Amygdala (tissue), 56 donors: ENCODE measurements at places on chromosomes 5 and 9.

- DNase-seq = no peak
Measured at GRCh38 chr5:122581629-122582028, 193.3 kb upstream of the SNX2 start.

DNA sequence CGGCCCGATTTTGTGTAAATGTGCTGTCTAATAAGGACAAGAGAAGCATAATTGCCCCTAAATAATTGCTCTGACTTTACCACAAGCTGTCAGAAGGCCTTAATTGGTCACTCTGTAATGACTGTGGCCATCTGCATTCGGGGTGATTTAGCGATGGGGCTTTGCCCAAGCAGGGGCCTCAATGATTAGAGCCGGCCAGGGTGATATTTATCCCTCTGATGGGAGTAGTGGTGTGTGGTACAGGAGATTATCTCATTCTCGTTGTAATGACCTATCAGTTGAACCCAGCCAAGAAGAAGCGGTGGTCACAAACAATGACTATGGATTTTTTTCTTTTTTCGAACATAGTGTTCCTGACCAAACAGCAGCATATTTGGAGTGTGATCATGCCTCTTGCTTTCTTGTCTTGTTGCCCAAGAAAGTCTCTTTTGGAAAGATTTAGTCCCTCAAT, 72.0 kb upstream of the SAP30L start:
- DNase-seq = no peak

DNA sequence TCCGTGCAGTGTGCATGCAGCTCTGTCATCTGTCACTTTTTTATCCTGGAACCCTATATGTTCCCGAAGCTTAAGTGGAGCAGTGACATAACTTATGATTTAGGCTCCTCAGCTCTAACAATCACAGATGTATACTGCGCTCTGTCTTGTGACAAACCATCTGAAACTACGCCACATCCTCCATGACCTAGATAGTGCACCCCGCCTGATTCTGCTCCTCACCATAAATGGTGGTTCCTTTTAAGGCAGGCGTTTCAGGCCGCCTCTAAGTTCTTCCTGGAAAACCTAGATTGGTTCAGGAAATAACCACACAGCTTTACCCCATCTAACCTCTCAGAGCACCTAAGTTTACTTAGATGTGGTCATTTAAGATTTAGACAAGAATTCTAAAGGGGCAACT, 372.0 kb downstream of the CDH10 start:
- DNase-seq = no peak

- DNase-seq = no peak
Measured at GRCh38 chr5:178683783-178684182, 46.7 kb downstream of the ZNF354A start.

- no peak for DNase-seq
Measured at GRCh38 chr5:80190960-80191359, 64.9 kb downstream of the SERINC5 start.

DNA sequence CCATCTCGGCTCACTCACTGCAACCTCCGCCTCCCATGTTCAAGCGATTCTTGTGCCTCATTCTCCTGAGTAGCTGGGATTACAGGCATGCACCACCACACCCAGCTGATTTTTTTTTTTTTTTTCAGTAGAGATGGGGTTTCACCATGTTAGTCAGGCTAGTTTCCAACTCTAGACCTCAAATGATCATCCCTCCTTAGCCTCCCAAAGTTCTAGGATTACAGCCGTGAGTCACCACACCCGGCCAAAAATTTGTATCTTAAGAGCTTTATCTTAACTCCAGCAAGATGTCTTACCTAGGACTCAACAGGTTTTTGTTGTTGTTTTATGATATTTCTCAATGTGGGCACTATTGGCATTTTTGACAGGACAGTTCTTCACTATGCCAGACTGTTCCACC, 27.9 kb downstream of the LYRM7 start:
- no peak for DNase-seq
